NCI-H2081 treated with DMSO at 0.1 percent for 48 hours (cell line): ENCODE measurements at places on chromosomes 3 and 15.

GRCh38 chr3:43153216-43154083, 47.6 kb upstream of the POMGNT2 start:
- DNase-seq, result no peak

DNA sequence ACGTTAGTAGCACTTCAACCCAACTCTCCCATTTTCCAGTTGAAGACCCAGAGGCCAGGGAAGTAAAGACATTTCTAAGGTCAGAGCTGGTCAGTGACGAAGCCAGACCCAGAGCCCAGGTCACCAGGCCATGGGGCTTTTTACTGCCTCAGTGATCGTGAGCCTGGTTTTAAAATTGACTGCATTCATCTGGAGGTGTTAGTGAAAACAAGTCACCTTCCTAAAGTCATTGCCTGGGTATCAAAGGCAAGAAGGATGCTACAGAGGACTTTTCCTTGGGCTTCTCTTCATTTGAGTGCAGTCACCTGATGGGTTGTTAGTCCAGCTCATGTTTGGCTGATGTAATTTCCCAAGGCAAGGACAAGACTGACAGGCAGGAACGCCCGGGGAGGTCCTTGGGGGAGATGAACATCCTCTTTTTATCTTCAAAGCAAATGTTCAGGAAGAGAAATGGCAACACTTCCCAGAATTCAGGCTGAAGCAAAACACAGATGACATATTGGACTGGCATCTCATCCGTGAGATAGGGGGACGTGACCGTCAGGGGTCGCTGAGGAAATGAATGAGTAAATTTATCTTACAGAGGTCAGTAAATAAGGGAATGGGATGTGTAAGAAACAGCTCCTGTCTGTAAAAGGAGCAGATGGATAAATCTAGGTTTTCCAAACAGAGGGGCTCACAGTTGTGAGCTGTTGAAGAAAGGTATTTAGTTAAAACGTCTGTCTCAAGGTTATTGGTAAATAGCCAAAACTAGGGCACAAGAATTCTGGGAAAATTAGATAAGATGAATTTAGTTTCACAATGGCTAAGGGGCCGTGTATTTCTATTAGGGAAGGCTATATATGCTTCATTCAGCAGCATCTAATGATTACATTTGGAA, 201.2 kb downstream of the OPA1 start:
- no peak for DNase-seq

GRCh38 chr15:23566071-23566554, 639 bp downstream of the MKRN3 start:
- DNase-seq, result peak; percentile 83

- no peak for DNase-seq
Measured at GRCh38 chr3:37450561-37450960, 276.2 kb upstream of the LRRFIP2 start.

DNA sequence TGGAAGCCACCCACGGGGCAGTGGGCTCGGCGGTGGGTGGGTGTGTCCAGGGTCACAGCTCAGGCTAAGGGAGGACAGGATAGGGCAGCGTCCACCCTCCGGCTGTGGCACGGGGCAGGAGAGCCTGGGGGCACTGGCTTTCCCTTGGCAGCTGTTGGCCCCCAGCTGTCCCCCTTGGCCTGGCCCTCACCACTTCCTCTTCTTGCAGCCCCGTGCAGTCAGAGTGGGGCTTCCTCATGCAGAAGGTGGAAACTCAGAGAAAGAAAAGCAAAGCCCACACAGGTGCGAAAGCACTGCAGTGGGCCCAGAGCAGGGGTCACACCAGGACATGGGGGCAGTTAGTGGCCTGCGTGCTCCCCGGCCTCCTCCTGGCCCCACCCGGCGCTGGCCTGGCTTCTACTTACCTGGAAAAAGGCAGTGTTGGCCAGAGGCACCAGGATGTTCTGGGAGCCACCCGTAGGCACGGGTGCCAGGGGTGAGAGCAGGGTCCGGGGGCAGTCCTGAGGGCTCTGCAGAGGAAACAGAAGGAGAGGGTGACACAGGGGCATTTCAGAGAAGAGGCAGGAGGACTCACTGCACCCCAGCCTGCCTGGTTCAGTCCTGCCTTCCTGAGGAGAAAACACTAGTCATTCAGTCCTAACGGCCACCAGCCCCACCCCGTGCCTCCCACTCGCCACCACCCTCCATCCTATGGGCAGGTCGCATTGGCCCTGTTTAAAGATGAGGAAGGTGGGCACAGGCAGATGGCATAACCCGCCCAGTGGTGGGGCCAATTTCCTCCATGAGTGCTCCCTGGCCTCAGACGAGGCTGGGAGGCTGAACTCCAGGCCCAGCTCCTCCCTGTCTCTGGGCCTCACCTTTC, 28.3 kb downstream of the PLXND1 start:
- no peak for DNase-seq

- DNase-seq, result no peak
Measured at GRCh38 chr3:156787926-156788663, 38.1 kb upstream of the LEKR1 start.

GRCh38 chr15:65375871-65376607, 1.8 kb downstream of the IGDCC3 start:
- no peak for DNase-seq

- DNase-seq, result no peak
Measured at GRCh38 chr3:197149-197827, 725 bp downstream of the CHL1 start.

DNA sequence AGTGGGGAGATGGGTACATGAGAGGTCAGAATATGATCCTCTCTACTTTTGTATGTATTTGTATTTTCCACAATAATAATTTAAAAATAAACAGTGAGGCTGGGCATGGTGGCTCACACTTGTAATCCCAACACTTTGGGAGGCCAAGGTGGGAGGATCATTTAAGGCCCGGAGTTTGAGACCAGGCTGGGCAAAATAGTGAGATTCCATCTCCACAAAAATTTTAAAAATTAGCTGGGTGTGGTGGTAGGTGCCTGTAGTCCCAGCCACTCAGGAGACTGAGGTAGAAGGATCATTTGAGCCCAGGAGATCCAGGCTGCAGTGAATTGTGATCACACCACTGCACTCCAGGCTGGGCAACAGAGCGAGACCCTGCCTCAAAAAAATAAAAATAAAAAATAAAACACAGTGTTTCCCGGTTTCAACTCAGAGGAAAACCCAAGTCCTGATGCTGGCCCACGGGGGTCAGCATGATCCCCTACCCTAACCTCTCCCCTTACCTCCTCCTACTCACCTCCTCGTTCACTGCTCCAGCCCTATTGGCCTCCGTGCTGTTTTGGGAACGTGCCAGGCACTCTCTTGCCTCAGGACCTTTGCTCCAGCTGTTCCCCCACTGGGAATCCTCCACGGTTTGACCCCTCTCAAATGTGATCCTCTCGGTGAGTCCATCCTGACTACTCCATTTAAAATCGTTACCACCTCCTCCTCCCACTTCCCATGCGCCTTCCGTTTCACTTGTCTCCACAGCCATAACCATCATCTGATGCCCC, 2.9 kb upstream of the KLHL40 start:
- no peak for DNase-seq

GRCh38 chr3:17142516-17142915, 257.8 kb downstream of the PLCL2 start:
- no peak for DNase-seq

DNA sequence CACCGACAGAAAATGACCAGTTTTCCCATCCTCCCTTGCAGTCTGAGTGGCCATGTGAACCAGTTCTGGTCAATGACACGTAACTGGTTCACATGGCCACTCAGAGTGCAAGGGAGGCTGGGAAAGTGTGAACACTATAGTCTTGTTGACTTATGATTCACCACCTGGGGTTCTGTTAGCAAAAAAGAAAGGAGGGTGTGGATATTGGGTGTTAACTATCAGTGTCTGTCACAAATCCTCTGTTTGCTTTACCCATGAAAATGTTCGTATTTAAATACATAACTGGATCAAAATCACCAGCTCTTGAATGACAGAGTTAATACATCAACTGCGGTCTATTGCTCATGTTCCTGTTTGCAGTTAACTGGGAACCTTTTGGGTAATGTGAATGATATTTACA, 92.3 kb downstream of the ADAMTSL3 start:
- DNase-seq, result no peak

- DNase-seq, result no peak
Measured at GRCh38 chr3:55468251-55468650, 18.9 kb downstream of the WNT5A start.

DNA sequence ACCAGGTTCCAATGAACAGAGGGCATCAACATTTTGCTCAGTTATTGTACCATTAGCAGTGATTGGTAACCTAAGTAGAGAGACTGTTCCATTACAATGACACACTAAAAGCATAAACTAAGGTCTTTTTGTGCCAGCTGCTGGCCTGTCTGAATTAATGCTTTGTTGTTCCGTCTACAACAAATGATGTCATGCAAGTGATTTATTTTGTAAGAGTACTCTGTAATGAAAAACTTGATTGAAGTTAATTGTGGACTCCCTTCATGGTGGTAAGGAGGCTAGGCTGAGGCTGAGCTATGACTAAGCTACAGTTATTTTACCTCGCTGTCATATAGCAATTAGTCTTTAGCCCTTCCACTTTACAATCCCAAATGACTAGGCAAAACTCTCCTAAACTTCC, 23.2 kb downstream of the RCN2 start:
- no peak for DNase-seq

DNA sequence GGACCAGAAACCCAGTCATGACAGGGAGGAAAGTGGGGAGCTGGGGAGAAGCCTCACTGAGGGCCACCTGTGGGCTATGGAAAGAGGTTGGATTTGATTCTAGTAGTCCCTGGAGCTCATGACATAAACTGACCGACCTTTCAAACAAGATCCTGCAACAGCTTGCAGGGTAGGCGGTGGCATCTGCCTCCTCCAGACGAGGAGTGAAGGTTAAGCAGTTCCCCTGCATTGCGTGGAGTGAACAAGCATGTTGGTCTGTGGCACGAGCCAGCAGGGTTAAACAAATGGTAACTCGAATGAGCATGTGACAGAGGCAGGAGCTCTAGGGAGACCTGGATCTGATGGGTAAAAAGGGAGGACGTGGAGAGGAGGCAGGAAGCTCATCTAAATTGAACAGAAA, 12.7 kb downstream of the TGM4 start:
- no peak for DNase-seq

DNA sequence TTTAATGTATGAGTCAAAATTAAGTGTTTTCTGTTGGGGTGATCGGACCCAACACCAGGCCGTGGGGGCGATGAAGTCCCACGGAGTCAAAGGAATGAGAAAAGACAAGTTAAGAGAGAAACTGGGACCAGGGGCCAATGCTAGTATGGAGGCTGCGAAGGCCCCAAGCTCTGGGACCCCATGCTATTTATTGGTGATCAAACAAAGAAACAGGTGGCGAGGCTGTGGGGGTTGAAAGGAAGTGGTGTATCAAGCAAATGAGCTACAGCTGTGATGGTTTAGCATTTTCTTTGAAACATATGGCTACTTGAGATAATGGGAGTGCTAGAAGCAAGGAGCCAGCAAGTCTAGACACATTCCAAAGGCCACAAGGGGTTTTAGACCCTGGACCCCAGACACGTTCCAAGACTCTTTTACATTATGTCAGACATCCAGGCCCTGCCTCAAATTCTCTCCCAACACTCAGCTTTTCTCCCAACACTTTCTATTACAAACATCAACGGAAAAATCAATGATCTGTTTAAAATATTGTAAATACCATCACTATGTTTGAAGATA, 56.0 kb upstream of the SNRPN start:
- no peak for DNase-seq

DNA sequence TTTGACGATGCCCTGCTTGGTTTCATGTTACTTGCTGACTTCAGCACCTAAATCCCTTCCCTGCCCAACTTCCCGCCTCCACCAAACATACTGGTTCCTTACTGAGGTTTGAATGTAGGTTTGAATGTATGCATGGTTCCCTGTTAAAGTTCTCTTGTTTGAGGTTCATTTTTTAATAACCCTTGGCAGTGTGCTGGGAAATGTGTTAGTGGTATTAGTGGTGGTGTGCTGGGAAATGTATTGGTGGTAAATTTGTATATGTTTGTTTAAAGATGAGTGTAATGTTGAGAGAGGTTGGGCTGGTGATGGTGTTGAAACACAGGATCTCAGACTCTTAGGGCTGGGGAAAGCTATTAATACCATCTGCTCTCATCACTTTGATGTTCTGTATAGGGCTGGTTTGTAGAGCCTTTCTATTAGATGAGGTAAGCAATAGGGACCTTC, 392.7 kb downstream of the PTPRG start:
- no peak for DNase-seq

- DNase-seq, result no peak
Measured at GRCh38 chr3:45929042-45929679, 14.1 kb upstream of the CXCR6 start.

DNA sequence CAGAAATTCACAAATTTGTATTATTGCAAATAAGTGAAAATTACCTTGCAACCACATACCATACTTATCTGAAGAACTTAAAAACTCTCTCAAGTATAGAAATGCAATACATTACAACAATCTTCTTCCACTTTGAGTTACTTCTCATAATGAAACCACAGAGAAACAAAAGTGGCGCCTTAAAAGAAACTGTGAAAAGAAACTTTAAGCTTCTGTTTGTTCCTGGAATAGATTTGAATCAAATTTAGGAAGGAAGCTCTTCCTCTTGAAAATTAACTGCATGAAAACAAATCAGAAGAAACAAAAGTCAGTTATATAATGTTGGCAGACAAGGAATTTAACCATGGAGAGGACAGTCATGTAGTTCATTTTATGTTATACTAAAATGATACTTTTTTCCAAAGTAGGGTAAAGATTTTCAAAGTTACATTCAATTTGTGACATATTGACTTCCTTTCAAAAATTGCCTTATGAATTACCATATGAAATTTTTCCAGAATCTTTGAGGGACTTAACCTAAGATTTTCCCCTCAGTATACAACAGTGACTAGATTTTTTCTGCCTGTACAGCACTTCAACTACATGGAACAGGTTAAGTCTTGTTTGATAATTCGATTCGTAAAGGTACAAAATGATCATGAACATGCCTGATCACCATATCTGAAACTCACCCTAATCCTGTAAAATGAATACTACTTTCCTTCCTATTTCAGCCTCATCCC, 57.6 kb upstream of the TNFSF10 start:
- DNase-seq, result no peak

- DNase-seq, result no peak
Measured at GRCh38 chr3:108297647-108298046, 1.3 kb downstream of the HHLA2 start.

DNA sequence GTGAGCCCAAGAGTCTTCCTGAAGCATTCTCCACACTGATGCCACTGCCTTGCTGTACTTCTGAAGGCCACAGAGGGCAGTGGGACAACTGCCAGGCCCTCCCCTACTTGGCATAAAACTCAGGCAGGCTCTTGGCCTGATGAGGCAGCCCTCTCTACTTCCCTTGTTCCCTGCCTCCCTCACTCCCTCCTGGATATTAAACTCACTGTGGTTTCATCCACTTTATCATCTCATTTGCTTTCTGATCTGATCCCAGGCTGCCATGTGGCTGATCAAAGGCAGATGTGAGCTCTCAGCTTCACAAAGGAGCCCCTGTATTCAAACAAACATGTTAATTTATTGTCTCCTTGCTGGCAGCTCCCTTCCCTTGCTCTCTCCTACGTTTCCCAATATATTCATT, 533.5 kb downstream of the IGSF11 start:
- no peak for DNase-seq

- no peak for DNase-seq
Measured at GRCh38 chr15:100712226-100712625, 109.8 kb downstream of the ASB7 start.

- no peak for DNase-seq
Measured at GRCh38 chr3:52415800-52416199, 29.1 kb downstream of the SEMA3G start.

GRCh38 chr3:27380433-27381357, 11.5 kb upstream of the NEK10 start:
- no peak for DNase-seq

GRCh38 chr3:104106276-104106675, 1260.4 kb upstream of the ALCAM start:
- DNase-seq, result no peak

GRCh38 chr15:77371850-77372563, 47.9 kb downstream of the PEAK1 start:
- no peak for DNase-seq
